Heart right ventricle (tissue), 16 donors: ENCODE measurements at places on chromosomes 5 and 9. TPM values are rescaled to one million over a fixed set of nuclear protein-coding genes. Genes with fewer than 3 reads are reported as not detected.
A peak's percentile ranks its signal among the peaks of the same experiment; 100 is the strongest.

DNA sequence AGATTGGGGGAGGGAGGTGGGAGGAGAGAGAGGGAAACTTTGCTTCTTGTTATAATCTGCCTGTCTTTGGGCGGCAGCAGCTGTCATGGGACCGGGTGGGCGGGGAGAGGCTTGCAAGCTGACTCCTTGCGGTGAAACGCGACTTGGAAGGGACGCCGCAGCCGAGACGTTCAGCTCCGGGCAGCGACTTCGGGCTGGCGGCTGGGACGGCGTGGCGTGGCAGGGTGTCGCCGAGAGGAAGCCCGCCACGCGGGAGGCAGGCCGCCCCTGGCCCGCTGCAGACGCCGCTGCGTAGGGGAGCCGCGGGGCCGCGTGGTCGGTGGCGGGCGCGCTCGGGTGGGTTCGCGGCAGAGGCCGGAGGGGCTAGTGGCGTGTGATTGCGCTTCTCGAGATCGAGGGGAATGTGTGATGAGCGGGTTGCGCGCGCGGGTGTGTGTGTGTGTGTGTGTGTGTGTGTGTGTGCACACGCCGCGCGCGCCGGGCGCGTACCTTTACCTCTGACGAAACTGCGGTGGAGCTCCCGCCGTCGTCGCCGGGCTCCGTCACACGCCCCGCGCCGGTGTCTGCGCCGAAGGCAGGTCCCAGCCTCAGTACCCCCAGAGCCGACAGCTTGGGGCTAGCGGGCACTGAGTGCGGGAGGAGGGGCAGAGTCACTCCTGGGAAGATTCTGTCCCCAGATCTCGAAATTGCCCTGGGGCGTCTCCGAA lies 1.7 kb downstream of the PPARGC1B start:
- no peaks in the 10 kb centered on the region for H3K36me3 ChIP-seq
- peaks cover 38% of the 10 kb centered on the region for H3K4me1 ChIP-seq
- H3K27me3 ChIP-seq, result no peaks in the 10 kb centered on the region

DNA sequence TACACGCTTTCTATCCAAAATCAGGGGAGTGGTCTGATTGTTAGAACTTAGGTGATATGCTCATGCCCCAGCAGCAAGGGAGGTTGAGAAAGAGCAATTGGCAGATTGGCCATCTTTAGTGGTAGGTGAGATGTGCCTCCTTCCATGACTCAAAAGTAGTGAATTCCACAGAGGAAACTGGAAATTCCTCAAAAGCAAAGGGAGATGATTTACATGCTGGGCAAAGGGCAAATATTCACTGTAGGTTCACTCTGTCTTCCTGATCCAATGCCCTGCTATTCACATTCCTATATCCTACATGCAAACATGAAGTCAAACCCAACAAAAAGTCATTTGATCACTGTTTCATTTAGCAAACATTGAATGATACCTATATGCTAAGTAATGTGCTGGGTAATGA lies 130.1 kb upstream of the ZNF608 start:
- DNase-seq, result no peak
- H3K36me3 ChIP-seq, result no peaks in the 10 kb centered on the region
- H3K27me3 ChIP-seq, result no peaks in the 10 kb centered on the region

- no peak overlapping the region for H3K4me3 ChIP-seq
- no peak for DNase-seq
- H3K36me3 ChIP-seq, result no peaks in the 10 kb centered on the region
- H3K27ac ChIP-seq, result peak overlapping the region; percentile 18
These were observed 102.6 kb downstream of the PDE4D start for GRCh38 chr5:59790776-59791475.

IFNA2 gene
- polyA plus RNA-seq, result not detected

SLC25A51 gene
- polyA plus RNA-seq, result 7.0 TPM
